Lung (tissue), 17 donors: ENCODE measurements at places on chromosomes 4 and X. TPM values are rescaled to one million over a fixed set of nuclear protein-coding genes. Genes with fewer than 3 reads are reported as not detected.

GRCh38 chr4:163447481-163447880, 26.1 kb downstream of the TKTL2 start:
- H3K27me3 ChIP-seq, result no peaks in the 10 kb centered on the region
- DNase-seq, result no peak
- no peaks in the 10 kb centered on the region for H3K36me3 ChIP-seq
- H3K27ac ChIP-seq, result no peak overlapping the region

GRCh38 chrX:140163371-140164159, 198.2 kb upstream of the CXorf66 start:
- H3K36me3 ChIP-seq, result no peaks in the 10 kb centered on the region
- no peaks in the 10 kb centered on the region for H3K4me1 ChIP-seq
- DNase-seq, result no peak
- no peak overlapping the region for H3K27ac ChIP-seq
- no peaks in the 10 kb centered on the region for H3K27me3 ChIP-seq

GRCh38 chr4:141246683-141247429, 26.2 kb downstream of the ZNF330 start:
- DNase-seq, result no peak
- no peak overlapping the region for H3K27ac ChIP-seq
- H3K4me1 ChIP-seq, result peaks cover 5% of the 10 kb centered on the region
- H3K36me3 ChIP-seq, result no peaks in the 10 kb centered on the region
- no peak overlapping the region for H3K4me3 ChIP-seq

DNA sequence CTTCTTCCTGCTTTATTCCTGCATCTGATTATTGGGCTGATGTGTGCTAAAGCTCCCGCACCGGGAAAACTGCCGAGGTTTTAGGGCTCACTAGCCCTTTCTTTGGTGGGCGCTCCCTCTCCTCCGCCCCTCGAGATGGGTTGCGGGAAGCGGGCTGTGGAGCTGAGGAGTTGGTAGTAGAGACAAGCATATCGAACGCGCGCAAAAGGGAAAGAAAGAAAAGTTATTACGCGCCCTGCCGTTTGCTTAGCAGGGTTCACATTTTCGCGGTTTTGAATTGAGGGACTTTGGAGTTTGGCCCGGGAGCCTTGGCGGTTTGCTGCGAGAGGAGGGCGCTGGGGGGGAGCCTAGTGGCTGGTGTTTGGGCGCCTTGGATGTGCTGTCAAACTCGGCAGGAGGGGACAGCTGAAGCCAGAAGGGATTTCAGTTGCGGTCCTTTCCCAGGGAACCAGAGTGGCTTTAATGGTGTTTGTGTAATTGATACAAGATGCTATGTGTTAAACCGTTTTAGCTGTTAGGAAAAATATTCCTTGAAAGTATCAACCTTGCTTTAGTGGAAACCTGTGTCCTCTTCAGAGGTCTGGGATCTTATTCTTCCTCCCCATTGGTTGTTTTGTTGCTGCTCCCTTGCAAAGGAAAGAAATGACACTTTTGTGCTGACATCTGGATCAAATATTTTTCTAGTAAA, 1.1 kb downstream of the GAB1 start:
- H3K4me3 ChIP-seq, result peak overlapping the region; percentile 99
- peak; percentile 80 for DNase-seq
- H3K36me3 ChIP-seq, result no peaks in the 10 kb centered on the region
- H3K4me1 ChIP-seq, result peaks cover 7% of the 10 kb centered on the region
- H3K27me3 ChIP-seq, result no peaks in the 10 kb centered on the region
- H3K27ac ChIP-seq, result peak overlapping the region; percentile 91

STEEP1 gene
- total RNA-seq, result 19.0 TPM

PCDH7 gene
- total RNA-seq, result 9.4 TPM

PGAM4 gene
- total RNA-seq, result not detected

STAP1 gene
- 2.4 TPM for total RNA-seq
